Activated T-helper 2 cell treated with anti-CD3 and anti-CD28 coated beads, Interferon-gamma antibody, Interleukin-2, Interleukin-4, amounts not matched to agents 10 μg/mL and 5 μg/mL and 100 μg/mL, durations not matched to agents 14 hours and 24 hours and 36 hours (primary cell): ENCODE measurements at places on chromosomes 7 and 10. TPM values are rescaled to one million over a fixed set of nuclear protein-coding genes. Genes with fewer than 3 reads are reported as not detected.

The TFR2 gene
- total RNA-seq = 16.7 and 19.7 TPM in 2 replicates

The SCIN gene
- total RNA-seq = not detected in 2 replicates

The LIPN gene
- total RNA-seq = not detected in 2 replicates

GRCh38 chr7:29754874-29755490, 51.3 kb upstream of the WIPF3 start:
- DNase-seq = no peak
- H3K4me1 ChIP-seq = no peaks in the 10 kb centered on the region
- no peak overlapping the region for H3K4me3 ChIP-seq
- no peaks in the 10 kb centered on the region for H3K36me3 ChIP-seq
- H3K27me3 ChIP-seq = peaks cover 2% of the 10 kb centered on the region

GRCh38 chr7:824081-824480, 8.2 kb upstream of the SUN1 start:
- DNase-seq = no peak
- no peaks in the 10 kb centered on the region for H3K27me3 ChIP-seq
- no peak overlapping the region for H3K27ac ChIP-seq
- H3K4me3 ChIP-seq = no peak overlapping the region
- peaks cover 37% of the 10 kb centered on the region for H3K36me3 ChIP-seq
